ENCODE measurements at places on chromosomes 6 and 20.

GRCh38 chr6:91387290-91388059 lies 800.6 kb upstream of the MAP3K7 start:
- no peak for DNase-seq

- DNase-seq = no peak
Observed at GRCh38 chr20:11001764-11002540, 328.2 kb upstream of the JAG1 start.

DNA sequence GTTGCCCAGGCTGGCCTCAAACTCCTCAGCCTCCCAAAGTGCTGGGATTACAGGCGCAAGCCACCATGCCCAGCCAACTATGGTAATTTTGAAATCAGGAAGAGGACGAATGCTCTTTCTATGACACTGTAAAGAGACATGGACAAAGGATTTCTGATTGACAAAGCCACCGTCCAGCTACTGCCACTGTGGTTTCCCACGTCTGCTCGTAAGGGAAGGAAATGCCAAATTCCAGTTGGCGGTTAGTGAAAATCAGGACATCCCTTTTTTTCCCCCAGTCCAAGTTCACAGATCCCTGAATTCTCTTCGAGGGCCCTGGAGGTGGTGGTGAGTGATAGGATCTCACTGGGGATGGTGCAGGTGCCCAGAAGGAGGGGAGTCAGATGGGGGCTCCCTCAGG lies 31.2 kb downstream of the SNAI1 start:
- DNase-seq = no peak

GRCh38 chr6:167682125-167682524 lies 144.6 kb upstream of the AFDN start:
- DNase-seq = no peak

GRCh38 chr6:88562353-88563276 lies 396.5 kb upstream of the CNR1 start:
- no peak for DNase-seq

GRCh38 chr20:51884561-51884960 lies 82.2 kb upstream of the SALL4 start:
- DNase-seq = no peak

GRCh38 chr6:166419286-166419685 lies 36.5 kb upstream of the MPC1 start:
- no peak for DNase-seq

DNA sequence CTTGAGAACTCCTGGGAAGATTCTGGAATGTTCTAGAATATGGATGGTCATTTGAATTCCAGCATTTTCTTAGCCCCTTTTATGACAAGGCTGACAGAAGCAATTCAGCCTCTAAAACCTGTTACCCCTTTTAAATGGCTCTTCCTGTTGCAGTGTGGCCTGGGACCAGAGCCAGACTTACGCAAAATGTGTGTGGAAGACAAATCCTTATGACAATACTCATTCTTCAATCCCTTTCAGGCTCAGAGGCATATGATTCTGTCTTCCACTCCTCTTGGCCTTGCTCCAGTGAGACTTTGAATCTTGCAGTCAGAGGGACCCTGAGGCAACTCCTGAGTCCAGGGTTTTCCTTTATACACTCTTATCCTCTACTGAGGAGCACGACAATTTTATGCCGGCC lies 287.0 kb downstream of the CLIC5 start:
- no peak for DNase-seq

- no peak for DNase-seq
Observed at GRCh38 chr20:16107172-16107870, 465.9 kb downstream of the KIF16B start.

- no peak for DNase-seq
Observed at GRCh38 chr20:36311854-36312723, 6.0 kb downstream of the DLGAP4 start.

- no peak for DNase-seq
Observed at GRCh38 chr6:101386982-101387381, 6.5 kb upstream of the GRIK2 start.

GRCh38 chr6:140052736-140053729 lies 678.6 kb upstream of the CITED2 start:
- DNase-seq = no peak

DNA sequence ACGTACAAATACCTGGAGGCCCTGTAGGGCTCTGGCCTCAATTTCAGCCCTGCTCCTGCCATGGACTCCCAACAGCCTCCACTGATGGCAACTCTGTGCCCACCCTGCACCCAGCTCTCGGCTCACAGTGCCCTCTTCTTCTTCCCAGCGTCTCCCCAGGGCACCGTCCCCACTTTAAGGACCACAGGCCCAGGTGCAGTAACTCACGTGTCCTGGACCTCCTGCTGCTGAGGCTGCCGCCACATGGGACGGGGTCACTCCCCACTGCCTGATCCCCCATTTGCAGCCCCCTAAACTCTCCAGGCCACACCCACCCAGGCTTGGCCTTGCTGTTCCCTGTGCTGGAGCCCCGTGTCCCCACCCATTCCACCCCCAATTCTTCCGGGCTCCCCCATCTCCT lies 223.4 kb downstream of the PREX1 start:
- DNase-seq = no peak

DNA sequence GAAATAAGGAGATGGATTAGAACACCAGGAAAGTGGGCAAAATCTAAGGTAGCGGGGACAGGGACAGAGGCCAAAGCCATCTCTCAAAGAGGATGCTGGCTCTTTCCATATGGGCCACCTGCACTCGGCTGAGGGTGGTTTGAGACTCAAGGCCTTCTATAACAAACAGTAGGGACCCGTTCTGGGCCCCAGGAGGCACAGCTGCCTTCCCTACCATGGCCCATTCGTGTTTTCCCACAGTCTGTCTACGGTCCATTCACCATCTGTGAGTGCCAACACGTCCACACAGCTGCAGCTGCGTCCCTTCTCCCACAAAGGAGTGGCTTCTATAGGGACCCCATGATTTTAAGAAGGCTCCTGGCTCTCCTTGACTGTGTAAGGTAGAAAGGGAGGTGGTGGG lies 871 bp downstream of the BANF2 start:
- no peak for DNase-seq

GRCh38 chr6:64520050-64520449 lies 884.4 kb downstream of the PHF3 start:
- no peak for DNase-seq

DNA sequence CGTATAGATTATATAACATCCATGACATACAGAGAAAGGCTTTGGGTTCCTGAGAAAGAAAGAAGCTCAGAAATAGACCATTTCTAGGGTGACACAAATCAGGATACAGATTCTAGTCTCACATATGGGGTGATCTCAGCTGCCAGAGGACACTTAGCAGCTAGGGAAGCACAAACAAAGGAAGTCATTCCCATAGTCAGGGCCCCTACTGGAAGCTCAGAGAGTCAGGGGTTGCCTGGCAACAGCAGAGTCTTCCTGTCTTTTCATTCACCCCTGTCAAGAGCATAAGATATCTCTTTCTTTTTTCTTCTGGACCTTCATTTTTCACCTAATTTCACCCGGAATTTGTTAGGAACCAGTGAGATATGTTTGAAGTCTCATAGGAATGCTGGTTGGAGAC lies 81.9 kb upstream of the IYD start:
- no peak for DNase-seq

- DNase-seq = no peak
Observed at GRCh38 chr20:25005661-25006060, 13.1 kb upstream of the APMAP start.

DNA sequence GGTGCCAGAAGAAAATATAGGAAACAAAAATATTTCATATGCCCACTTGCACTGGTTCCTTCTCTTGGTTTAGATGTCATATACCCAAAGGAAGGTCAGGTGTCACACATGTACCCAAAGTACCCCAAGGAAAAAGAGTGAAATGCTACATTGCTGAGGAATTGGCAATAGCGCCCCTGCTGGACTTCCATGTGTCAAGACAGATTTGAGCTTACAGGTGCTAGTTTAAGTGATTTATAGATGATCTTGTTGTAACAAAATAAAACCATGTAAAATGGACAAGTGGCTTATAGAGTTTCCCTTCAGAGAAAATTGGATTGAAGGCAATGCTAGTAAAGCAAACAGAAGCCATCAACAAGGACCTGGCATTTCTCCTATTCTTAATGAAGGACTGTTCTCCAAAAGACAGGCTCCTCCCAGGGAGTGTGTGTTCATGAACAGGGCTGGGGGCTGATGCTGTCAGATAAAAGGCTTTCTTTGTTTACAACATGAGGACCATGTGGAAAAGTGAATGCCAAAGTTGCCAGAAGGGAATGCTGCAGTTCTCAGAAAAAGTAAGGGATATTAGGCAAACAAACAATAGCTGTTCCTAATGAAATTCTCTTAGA lies 64.3 kb upstream of the PAK5 start:
- DNase-seq = no peak

GRCh38 chr6:53302678-53303360 lies 45.9 kb downstream of the ELOVL5 start:
- no peak for DNase-seq

DNA sequence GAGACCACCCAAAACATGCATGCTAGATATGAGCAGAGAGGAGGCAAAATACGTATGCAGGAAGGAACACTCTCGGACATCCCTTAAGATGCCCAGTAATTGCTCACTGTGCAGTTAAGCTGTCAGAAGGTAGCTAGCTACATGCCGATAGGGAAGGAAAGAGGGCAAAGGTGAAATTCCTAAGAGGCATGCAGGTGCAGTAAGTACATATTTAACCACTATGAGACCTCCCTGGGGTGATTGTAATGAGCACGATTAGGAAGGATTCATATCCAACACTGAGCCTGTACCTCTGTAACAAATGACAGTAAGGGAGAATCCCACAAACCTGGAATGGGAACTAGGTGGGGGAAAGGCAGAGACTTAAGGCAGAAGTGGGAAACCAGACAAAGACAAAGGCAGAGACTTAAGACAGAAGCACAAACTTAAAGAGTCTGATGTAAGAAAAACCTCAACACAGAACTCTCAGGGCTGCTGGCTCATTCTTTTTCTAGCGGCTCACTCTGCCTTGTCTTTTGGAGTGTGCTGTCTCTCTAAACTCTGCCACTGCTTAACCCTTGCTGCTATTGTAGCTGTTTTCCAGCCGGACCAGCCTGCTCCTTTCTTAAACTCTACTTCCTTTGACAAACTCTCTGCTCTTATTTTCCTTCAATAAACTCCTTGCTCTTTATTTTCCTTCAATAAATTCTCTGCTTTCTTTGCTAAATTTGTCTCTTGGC lies 148.1 kb downstream of the UBE3D start:
- DNase-seq = no peak

DNA sequence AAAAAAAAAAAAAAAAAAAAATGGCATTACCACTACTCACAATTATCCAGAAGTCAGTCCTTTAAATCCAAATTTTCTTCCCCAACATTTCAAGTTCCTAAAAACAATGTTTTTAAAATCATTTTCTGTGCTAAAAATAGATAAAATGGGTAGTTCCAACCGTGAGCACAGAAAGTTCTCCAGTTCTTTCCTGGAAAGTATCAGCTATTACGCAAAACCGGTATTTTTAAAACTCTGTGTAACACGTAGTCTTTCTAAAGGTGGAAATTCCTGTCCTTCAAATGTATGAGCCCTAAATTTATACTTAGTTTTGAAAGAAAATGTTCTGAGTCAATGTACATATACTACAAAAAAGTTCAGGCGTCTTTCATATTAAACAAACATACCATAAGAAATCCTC lies 83.5 kb upstream of the SCAF8 start:
- no peak for DNase-seq

DNA sequence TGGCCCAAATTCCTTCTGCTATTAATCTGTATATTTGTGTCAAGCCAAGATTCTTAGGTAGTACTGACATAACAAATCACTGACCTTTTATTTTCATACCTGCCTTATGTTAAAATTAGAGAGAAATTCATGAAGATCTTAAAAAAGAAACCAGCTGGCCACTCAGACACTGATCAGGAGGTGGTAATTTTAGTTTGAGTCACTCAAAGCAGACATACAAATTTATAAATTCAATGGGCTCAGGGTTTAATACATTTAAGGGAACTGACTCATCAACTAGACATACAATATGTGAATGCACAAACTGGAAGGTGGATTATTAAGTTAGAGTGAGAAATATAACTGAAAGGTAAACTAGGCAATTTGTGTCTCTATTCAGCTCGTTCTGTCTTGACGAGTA lies 711.9 kb upstream of the EYS start:
- DNase-seq = no peak

- no peak for DNase-seq
Observed at GRCh38 chr20:47688385-47689381, 96.6 kb downstream of the SULF2 start.

DNA sequence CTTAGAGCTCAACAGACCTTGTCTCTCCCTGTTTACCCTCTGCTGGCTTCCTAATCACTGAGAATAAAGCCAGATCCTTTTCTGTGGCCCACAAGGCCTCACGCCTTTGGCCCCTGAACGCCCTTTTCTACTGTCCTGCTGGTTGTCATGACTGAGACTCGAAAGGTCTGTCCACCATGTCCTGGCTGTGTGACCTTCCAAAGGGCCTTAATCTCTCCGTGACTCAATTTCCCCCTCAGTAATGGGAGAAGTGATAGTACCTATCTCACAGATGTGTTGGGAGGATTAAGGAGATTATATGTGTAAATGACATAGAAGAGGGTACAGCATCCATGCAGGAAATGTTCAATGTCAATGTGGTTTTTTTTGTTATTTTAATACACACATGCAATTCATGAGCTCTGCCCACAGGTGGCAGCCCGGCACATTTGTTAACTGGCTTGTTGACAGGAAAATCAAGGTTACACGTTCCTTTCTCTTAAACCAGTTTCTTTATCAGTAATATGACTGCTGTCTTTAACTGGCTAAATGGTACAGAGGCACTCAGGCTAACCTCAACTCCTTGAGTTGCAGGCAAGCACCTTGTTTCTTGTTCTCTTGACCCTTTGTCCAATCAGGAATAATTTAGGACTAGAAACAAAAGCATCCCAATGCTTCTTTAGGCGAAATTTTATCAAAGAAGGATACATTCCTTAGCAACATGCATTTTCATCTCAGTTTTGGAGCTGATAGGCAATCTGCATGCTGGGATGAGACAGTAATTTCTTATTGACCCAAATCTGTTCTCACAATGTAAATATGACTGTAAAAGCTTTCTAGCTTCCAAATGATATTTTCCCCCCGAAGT lies 16.6 kb downstream of the SLC22A1 start:
- no peak for DNase-seq

- DNase-seq = no peak
Observed at GRCh38 chr6:109255087-109255486, 127.2 kb downstream of the CD164 start.

DNA sequence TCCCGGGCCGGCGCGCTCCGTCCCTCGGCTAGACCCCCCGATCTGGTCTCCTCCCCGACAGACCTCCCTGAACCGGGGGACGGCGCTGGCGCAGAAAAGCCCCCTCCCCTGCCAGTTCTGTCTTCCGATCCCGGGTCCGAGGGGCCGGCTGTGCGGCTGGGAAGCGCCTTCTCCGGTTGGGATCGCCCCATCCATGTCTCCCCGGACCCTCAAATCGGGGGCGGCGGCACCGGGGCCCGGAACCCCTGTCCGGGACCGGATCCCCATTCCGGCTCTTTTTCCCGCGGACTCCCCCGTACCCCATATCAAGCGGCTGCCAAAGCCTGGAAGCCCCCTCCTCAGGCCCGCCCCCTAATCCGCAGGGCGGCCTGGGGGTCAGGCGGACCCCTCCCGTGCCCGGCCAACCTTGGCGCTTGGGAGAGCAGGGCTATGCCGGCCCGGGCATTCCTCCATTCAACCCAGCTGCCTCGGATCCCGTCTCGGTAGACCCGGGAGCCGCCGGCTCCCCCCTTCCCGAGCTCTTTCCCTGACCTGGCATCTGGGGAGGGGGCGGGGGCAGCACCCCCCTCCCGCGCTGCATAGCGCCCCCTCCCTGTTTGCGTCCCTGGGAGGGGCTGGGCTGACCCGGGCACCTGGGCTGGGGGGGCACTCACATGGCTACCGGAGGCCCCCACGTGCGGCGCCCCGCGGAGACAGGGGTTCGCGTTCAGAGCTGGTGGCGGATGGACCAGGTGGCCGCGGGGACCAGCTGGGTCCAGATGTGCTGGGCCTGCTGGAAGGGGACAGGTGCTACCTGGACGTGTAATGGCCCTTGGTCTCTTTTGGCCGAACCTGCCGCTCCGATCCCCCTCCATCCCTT lies 643 bp downstream of the DLGAP4 start:
- DNase-seq = no peak

Data from nucleus accumbens (tissue), 56 donors.